ENCODE measurements at places on chromosomes 3 and 15.

DNA sequence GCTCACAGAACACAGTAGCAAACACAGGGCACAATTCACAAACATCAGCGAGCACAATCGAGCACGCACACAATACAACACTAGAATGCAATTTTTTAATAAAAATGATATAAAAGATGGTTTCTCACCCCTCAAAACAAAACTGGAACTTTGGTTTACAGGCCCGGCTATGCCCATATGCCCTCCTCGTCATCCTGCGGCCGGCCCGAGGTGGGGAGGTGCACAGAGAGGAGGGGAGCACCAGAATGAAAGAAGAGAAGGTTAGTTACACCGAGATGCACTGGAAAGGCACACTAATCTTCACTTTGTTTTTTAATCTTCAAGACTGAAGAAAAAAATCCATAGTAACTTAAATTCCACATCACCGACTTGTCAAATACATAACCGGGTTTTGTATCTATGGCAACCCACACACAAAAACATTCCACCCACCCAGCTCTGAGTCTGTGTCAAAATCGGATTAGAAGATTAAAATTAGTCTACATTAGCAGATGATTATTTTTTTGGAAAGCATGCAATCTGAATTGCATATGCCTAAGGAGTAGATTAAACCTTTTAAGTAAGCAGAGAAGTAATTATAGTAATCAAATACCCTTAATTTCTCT, 196.7 kb upstream of the WNT5A start:
- no peak for DNase-seq

DNA sequence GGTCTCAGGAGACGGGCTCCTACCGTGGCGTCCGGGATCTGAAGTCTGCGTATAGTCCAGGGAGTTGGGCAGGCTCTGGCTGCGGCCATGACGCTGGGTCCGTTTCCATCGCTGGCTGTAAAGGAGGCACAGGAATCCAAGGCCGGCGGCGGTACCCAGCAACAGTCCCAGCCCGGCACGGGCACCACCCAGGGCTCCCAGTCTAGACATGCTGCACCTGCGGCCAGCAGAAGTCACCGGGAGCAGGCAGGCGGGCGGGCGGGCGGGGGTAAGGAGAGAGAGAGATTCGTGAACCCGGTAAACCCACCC, 526 bp downstream of the RMDN3 start:
- no peak for DNase-seq

DNA sequence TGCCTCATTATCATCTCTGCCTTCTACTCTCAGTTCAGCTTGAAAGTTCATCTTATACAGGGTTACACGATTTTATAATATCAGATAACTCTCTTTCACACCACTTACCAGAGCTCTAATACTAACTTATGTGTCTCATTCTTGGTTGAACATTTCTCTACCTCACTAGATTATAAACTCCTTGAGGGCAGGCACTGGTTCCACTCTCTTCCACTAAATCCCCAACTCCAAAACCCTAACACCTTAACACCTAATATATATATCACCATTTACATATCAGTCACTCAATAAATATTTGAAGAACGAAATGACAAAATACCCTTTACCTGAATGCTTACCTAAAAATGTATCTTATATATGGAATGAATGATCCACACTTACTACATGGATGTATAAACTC, 977.2 kb downstream of the FHIT start:
- DNase-seq: no peak

DNA sequence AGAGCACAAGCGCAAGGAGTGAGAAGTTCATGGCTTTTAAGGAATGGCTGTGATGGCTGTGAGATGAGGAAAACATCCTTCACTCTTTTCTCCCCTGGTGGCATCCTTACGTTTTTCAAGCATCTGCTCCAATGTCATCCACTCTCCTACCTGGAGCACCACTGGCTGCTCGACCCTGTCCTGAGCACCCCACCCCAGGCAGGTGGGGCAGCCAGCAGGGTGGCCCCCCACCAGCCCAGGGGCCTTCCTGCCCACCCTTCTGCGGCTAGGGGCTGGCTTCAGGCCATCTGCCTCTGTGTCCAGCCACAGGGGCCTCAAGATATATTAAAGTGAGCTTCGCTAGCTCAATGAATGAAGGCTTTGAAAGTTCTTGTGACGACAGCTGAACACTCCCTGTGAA, 56.1 kb downstream of the ATP10A start:
- no peak for DNase-seq

DNA sequence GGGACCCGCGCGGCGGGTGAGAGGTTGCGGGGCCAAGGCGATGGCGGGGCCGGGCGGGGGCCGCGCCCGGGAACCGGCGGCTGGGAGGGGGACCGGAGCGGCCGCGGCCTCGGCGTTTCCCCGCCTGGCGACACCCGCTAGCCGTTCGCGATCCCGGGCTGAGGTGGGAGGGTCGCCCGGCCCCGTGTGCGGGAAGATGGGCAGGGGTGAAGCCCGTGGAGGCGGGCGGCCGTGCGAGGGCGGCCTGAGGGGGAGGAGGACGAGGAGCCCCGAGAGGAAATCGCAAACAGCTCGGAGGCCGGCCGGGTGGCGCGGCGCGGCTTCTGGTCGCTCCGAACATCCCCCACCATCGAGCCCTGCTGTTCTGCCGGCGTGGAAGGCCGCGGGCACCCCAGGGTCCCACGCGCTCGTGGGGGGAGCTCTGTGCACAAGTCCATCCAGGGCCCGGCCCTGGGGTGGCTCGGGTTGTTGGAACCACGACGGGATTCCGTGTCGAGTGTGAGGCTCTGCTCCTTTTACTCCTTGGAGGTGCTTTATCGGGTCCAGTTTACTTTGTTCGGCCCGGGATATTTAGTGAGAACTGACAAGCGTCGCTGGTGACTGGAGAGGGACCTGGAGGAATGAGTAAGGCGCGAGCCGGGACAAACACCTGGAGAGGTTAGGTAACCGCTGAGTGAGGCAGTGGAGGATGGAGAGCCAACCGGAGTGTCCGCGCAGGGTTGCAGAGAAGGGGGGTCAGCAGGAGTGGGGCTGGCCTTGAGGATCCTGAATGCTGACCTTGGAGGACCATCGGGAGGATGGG, 728 bp downstream of the CRTC3 start:
- no peak for DNase-seq

DNA sequence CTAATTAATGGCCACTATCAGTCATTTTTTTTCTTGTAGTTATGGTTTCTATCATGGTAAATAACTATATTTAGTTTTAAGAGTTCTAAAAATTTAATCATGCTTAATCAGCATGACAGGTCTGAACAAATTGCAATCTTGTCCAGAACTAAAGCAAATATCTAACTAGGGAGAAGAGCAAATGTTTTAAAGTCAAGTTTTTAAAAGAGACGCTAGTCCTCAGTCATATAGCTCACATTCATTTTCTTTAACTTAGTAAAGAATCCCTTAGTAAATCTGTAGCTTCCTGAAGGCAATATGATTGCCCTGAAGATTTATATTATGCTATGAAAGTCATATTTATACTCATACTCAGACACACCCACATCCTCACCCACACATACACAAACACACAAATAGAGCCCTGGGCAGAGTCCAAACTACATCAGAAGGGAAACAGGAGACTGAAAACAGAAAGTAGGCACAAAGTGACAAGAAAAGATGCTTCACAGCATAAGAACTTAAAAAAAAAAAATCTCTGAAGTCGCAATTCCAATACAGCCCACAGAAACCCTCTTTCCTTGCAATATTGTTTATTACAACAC, 1149.1 kb downstream of the SI start:
- no peak for DNase-seq

GRCh38 chr15:60781211-60781713, 302.3 kb upstream of the ICE2 start:
- no peak for DNase-seq

GRCh38 chr3:9404680-9405079, 7.3 kb downstream of the SETD5 start:
- no peak for DNase-seq

Measured in COLO829 (cell line).